ENCODE measurements at places on chromosomes 1 and 21.

GRCh38 chr1:87327376-87328271, 1.1 kb upstream of the LMO4 start:
- DNase-seq, result no peak

DNA sequence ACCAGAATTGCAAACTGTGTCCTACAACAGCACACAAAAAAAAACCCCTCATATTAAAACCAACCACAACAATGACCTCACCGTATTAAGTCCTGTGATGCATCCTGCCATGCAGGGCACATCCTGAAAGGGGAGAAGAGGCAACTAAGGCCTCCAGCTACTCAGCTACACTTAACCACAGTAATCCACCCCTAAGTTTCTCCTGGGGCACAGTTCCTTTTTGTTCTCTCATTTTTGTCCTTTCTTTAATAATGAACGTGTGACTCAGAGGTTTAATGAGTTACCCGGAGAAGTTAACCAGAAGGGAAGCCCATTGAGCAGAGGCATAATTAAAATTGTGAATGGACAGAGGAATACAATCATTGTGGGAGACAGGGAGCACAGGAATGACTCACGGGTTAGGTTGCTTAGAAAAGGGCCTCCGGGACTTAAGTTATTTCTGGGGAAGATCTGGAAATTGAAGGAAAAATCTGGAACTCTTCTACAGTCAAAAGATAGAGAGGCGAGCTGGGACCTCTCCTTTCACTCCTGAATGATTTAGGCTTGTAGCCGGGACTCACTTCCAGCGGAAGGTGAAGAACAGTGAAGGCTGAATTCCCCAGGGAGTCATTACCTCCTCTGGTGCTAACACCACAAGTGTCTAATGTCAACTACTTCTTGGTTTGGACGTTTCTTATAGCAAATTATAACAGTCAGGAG, 36.9 kb upstream of the HIVEP3 start:
- DNase-seq, result no peak

GRCh38 chr1:206032380-206033140, 8.9 kb upstream of the CTSE start:
- DNase-seq, result no peak

DNA sequence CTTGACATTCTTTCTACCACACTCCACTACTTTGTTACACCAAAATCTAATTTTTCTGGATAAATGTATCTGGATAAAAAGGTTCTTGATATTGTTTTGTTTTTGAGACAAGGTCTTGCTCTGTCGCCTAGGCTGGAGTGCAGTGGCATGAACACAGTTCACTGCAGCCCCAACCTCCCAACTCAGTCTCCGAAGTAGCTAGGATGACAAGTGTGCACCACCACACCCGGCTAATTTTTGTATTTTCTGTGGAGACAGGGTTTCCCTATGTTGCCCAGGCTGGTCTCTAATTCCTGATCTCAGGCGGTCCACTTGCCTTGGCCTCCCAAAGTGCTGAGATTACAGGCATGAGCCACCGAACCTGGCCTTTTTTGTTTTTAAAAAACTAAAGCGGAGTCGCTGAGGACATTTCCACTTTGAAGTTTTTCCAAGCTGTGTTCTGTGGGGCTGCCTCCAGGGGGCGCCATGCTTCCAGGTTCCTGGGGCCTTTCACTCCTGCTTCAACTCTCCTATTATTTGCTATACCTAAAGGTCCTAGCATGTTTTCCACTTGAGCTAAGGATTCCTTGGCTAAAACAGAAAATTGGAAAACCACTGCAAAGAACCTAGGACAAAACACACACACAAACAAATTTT, 14.1 kb upstream of the NCMAP start:
- DNase-seq, result no peak

GRCh38 chr1:52554267-52554640, 1.4 kb upstream of the TUT4 start:
- DNase-seq, result no peak

- no peak for DNase-seq
These were observed 3.8 kb upstream of the SLC50A1 start for GRCh38 chr1:155131856-155132255.

- no peak for DNase-seq
These were observed 565.4 kb downstream of the PTPRC start for GRCh38 chr1:199204231-199204630.

GRCh38 chr1:1337793-1338147, 6.7 kb downstream of the TAS1R3 start:
- DNase-seq, result no peak

GRCh38 chr1:185813401-185813979, 79.3 kb downstream of the HMCN1 start:
- DNase-seq, result no peak

DNA sequence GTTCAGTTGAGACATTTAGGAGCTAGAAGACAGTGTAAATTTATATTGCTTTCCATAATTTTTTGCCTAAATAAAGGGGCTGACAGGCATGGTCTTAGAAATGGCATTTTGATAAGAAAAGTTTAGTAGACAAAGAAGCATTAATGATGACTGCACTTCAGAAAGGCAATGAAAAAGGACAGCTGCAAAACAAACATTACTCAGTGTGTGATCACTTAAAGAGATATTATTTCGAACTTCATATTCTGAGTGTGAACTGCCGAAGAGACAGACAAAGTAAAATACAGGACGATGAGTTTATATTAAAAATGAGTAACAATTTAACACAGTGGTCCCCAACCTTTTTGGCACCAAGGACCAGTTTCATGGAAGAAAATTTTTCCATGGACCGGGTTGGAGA, 243.1 kb downstream of the DPYD start:
- DNase-seq, result no peak

- no peak for DNase-seq
These were observed 29.3 kb downstream of the CLCC1 start for GRCh38 chr1:108933944-108934343.

GRCh38 chr1:234672349-234673135, 62.6 kb upstream of the IRF2BP2 start:
- no peak for DNase-seq

DNA sequence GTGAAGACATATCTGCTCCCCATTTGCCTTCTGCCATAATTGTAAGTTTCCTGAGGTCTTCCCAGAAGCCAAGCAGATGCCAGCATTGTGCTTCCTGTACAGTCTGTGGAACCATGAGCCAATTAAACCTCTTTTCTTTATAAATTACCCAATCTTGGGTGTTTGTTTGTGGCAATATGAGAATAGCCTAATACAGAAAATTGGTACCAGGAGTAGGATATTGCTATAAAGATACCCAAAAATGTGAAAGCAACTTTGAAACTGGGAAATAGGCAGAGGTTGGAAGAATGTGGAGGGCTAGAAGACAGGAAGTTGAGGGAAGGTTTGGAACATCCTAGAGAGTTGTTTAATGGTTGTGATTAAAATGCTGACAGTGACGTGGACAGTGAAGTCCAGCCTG, 90.8 kb downstream of the HHIPL2 start:
- no peak for DNase-seq

- no peak for DNase-seq
These were observed 3.3 kb downstream of the GPR153 start for GRCh38 chr1:6257541-6258069.

- no peak for DNase-seq
These were observed 655 bp downstream of the COL6A1 start for GRCh38 chr21:45982092-45982757.

GRCh38 chr1:25620211-25620610, 3.6 kb downstream of the MAN1C1 start:
- no peak for DNase-seq

GRCh38 chr1:182391362-182392049, at the start of gene GLUL:
Gene GLUL (minus strand): TSS chr1:182391790. CDS start chr1:182388737, 3,053 bp downstream.
- DNase-seq, result peak; percentile 94

DNA sequence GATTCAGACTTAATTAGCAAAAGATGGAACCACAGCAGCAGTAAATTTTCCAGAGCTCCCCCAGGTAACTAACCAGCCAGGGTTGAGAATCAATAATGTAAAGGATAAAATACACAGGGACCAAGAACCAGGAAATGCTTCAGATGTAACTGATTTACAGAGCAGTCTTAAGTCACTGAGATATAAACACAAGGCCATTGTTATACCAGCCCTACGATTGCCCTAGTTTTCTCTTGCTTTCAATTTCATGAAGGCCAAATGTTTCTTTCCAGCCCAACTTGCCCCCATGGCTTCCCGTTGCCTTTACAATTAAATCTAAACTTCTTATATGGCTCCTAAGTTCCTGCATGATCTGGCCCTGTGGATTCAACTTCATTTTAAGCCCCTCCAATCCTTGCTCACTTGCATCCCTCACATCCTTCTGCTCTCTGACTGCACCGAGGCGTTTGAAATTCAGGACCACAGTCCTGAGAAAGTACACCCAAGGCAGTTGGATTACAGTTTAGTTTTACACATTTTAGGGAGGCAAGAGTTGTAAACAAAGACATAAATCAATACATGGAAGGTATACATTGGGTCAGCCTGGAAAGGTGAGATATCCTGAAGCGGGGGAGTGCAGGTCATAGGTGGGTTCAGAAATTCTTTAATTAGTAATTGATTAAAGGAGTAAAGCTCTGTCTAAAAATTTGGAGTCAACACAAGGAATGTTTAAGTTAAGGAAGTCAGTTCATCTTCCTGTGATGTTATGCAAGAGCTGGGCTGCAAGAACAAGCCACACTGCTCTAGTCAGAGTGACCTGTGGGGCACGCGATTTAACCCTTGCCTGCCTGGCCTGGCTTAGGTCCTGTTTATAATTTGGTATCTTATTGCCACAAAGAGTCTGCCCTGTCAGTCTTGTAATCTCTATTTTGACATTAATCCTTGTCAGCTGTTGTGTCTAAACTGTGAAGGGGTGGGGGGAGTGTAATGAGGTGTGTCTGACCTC, 69.9 kb upstream of the COG2 start:
- peak; percentile 8 for DNase-seq

- DNase-seq, result no peak
These were observed 36.0 kb downstream of the TRAPPC10 start for GRCh38 chr21:44047996-44048560.

- peak; percentile 58 for DNase-seq
These were observed 44.9 kb upstream of the CYP2J2 start for GRCh38 chr1:59971464-59971911.

GRCh38 chr1:80994934-80995333, 805.8 kb upstream of the ADGRL2 start:
- DNase-seq, result no peak

GRCh38 chr1:57440096-57440495, 16.2 kb upstream of the DAB1 start:
- no peak for DNase-seq

- peak; percentile 51 for DNase-seq
These were observed 17.6 kb downstream of the GALNT2 start for GRCh38 chr1:230084408-230085177.

GRCh38 chr1:230892018-230892491, 23.7 kb upstream of the C1orf198 start:
- DNase-seq, result no peak

- DNase-seq, result no peak
These were observed 6.5 kb downstream of the RUNX3 start for GRCh38 chr1:24923485-24924113.

DNA sequence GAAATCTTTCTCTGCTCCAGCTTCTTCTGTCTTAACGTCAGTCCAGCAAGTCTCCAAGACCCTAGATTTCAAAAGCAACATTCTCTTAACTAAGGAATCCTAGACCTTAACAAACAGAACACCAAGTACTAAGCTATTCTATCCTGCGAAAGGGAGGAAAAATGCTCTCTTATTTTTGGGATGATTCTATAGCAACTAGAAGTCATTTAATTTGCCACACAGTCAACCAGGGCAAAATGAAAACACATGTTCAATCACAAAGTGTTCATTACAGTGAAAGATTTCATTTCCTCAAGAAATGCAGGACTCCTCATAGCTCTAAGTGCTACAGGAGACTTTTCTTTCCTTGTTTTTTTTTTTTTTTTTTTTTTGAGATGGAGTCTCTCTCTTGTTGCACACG, 36.2 kb upstream of the DOCK7 start:
- no peak for DNase-seq

GRCh38 chr1:9057851-9058250, 11.6 kb downstream of the SLC2A5 start:
- no peak for DNase-seq

DNA sequence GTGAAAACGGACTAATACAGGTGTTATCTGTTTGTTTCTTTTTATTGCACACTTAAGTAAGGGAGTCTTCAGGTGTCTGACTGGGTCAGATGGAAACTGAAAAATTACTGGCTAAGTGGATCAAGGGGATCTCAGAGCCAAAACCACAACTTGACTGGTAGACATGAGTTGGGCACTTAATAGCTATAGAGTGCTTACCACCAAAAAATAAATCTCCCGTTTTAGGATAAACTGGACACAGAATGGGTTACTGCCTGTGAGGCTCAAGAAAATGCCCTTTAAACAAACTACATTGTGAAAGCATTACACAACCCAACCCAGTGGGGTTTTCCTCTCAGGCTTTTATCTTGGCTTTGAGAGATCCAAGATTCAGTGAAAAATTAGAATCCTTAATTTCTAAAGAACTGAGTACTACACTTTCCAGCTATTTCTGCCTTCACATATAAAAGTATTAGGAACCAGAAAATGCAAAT, 134.0 kb upstream of the LYPLAL1 start:
- no peak for DNase-seq

- DNase-seq, result no peak
These were observed 12.6 kb downstream of the CREG1 start for GRCh38 chr1:167541003-167541402.

DNA sequence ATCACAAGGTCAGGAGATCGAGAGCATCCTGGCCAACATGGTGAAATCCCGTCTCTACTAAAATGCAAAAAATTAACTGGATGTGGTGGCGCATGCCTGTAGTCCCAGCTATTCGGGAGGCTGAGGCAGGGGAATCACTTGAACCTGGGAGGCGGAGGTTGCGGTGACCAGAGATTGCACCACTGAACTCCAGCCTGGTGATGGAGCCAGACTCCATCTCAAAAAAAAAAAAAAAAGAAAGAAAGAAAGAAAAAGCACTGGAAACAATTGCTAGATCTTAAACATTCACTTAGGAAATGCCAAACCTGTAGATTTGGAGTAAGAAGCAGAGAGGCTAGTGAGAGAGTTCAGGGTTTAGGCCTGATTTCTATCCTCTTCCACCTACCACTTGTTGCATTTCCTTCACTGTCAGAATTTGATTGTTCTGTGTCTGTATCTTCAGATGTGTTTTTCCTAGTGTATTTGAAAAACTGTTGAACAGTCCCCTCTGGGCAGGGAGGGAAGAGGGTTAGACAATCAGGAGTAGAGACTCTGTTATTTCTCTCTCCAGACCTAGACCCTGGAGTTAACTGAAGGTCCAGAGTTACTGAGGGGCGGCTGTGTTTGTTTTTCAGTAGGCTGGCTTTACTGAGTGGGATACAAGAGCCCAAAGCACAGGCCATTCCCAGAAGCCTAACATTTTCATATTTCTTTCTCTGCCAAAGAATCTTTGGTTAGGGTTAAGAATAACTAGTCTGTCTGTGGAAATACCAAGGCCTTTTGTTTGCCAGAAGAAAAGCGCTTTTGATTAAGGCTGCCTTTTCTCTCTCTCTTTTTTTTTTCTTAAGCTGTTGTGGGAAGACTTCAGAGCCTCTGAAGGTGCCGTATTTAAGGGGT, 31.1 kb upstream of the MACF1 start:
- DNase-seq, result no peak
